Mesothelial cell of epicardium (in vitro differentiated cells): ENCODE measurements at places on chromosomes 16 and 17. TPM values are rescaled to one million over a fixed set of nuclear protein-coding genes. Genes with fewer than 3 reads are reported as not detected.
A peak's percentile ranks its signal among the peaks of the same experiment; 100 is the strongest.

DNA sequence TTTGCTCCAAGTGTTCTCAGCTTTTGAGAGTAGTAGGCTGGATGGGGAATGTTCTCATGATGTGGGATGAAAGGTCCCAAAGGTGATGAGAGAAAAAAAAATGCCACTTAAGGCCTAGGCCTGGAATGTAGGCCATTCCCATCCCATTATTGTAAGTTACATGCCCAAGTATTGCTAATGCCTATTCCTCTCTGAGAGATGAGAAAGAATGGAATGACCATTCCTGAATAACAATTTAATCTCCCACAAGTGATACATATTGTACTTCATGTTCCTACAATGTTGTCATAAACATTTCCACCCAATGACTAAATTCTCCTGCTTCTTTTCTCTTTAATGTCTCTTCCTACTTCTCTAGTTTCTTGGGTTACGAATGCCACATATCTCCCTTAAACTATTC, 102.8 kb upstream of the KCNJ16 start:
- no peak for DNase-seq
- H3K27ac ChIP-seq, result no peak overlapping the region
- H3K4me3 ChIP-seq, result no peak overlapping the region
- peaks cover 9% of the 10 kb centered on the region for H3K4me1 ChIP-seq
- H3K36me3 ChIP-seq, result peaks cover 5% of the 10 kb centered on the region

GRCh38 chr17:28317099-28317965, 1.7 kb upstream of the TMEM97 start:
- H3K4me3 ChIP-seq, result peak overlapping the region; percentile 80
- H3K27ac ChIP-seq, result no peak overlapping the region
- DNase-seq, result no peak
- peaks cover 49% of the 10 kb centered on the region for H3K4me1 ChIP-seq
- no peaks in the 10 kb centered on the region for H3K36me3 ChIP-seq

GRCh38 chr16:84274515-84274914, 20.2 kb upstream of the WFDC1 start:
- no peaks in the 10 kb centered on the region for H3K4me1 ChIP-seq
- no peak overlapping the region for H3K4me3 ChIP-seq
- no peaks in the 10 kb centered on the region for H3K36me3 ChIP-seq
- no peak overlapping the region for H3K27ac ChIP-seq

- no peaks in the 10 kb centered on the region for H3K4me1 ChIP-seq
- no peak overlapping the region for H3K4me3 ChIP-seq
- DNase-seq, result no peak
- H3K27ac ChIP-seq, result no peak overlapping the region
- peaks cover 75% of the 10 kb centered on the region for H3K27me3 ChIP-seq
- no peaks in the 10 kb centered on the region for H3K36me3 ChIP-seq
These were observed 64.6 kb upstream of the CRHR1 start for GRCh38 chr17:45719335-45720071.

DNA sequence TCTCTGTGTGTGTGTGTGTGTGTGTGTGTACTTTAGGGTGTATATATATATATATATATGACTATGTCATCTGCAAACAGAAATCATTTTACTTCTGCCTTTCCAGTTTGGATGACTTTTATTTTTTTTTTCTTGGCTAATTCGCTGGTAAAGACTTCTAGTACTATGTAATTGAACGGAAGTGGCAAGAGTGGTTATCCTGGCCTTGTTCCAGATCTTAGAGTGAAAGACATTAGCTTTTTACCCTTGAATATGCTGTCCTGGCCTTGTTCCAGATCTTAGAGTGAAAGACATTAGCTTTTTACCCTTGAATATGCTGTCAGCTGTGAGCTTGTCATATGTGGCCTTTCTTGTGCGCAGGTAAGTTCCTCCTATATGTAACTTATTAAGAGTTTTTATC, 72.7 kb upstream of the MYOCD start:
- H3K36me3 ChIP-seq, result no peaks in the 10 kb centered on the region
- H3K4me1 ChIP-seq, result peaks cover 12% of the 10 kb centered on the region
- H3K27ac ChIP-seq, result no peak overlapping the region
- DNase-seq, result no peak
- H3K27me3 ChIP-seq, result no peaks in the 10 kb centered on the region

- peak; percentile 66 for DNase-seq
- no peaks in the 10 kb centered on the region for H3K27me3 ChIP-seq
- peak overlapping the region; percentile 61 for H3K4me3 ChIP-seq
- H3K4me1 ChIP-seq, result peaks cover 16% of the 10 kb centered on the region
- peak overlapping the region; percentile 90 for H3K27ac ChIP-seq
These were observed 7.3 kb upstream of the TRPV2 start for GRCh38 chr17:16407911-16408588.

DNA sequence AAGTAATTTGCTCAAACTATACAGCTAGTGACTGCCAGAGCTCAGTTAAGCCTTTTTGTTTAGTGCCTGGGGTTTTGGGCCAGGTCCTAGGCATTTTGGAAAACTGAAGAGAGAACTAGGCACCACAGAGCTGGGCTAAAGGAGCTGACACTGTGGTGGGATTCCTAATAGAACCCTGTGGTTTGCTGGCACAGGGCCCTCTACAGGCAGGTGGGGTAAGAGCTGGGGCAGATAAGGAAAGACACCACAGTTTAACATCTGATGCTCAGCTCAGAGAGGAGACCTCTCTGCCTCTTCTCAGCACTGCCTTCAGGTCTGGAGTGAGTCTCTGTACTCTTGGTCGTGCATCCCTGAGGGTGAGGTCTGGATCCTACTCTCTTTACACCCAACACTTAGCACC, 121.2 kb downstream of the SNX11 start:
- H3K4me1 ChIP-seq, result peaks cover 12% of the 10 kb centered on the region
- no peak overlapping the region for H3K4me3 ChIP-seq
- no peaks in the 10 kb centered on the region for H3K27me3 ChIP-seq
- H3K36me3 ChIP-seq, result no peaks in the 10 kb centered on the region
- H3K27ac ChIP-seq, result no peak overlapping the region

GRCh38 chr17:42409523-42410318, 13.3 kb downstream of the CAVIN1 start:
- H3K27ac ChIP-seq, result peak overlapping the region; percentile 18
- no peaks in the 10 kb centered on the region for H3K27me3 ChIP-seq
- H3K4me1 ChIP-seq, result peaks cover 21% of the 10 kb centered on the region
- DNase-seq, result no peak
- H3K4me3 ChIP-seq, result no peak overlapping the region
- peaks cover 6% of the 10 kb centered on the region for H3K36me3 ChIP-seq

GRCh38 chr16:678858-679813, 1.1 kb upstream of the STUB1 start:
- H3K27me3 ChIP-seq, result peaks cover 10% of the 10 kb centered on the region
- H3K4me3 ChIP-seq, result peak overlapping the region; percentile 69
- peaks cover 19% of the 10 kb centered on the region for H3K4me1 ChIP-seq
- peaks cover 9% of the 10 kb centered on the region for H3K36me3 ChIP-seq

GRCh38 chr16:4200781-4201137, 41.1 kb downstream of the SRL start:
- H3K27me3 ChIP-seq, result no peaks in the 10 kb centered on the region
- DNase-seq, result no peak
- peaks cover 10% of the 10 kb centered on the region for H3K4me1 ChIP-seq
- H3K4me3 ChIP-seq, result no peak overlapping the region
- H3K36me3 ChIP-seq, result no peaks in the 10 kb centered on the region

DNA sequence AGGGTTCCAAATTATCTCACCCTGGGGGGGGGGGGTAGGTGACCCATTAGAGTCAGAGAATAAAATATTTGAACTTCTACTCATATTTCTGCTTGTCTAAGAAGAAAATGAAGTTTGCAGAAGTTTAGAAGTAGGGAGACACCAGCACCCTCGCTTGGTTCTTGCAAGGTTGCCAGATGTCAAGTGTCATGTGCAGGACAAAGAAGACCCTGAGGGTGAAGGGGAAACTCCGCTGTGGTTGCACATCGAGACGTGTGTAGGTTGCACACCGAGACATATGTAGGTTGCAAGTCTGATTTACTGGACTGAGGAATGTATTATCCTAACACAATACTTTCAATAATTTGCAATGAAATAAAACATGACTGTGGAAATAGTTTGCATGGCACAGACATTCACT, 42.4 kb upstream of the IRF8 start:
- H3K27me3 ChIP-seq, result peaks cover 14% of the 10 kb centered on the region
- no peak overlapping the region for H3K4me3 ChIP-seq
- DNase-seq, result no peak
- H3K27ac ChIP-seq, result no peak overlapping the region
- peaks cover 4% of the 10 kb centered on the region for H3K4me1 ChIP-seq

Gene HOXB7
- 18.6 to 20.3 TPM (median 19.5 TPM) in 3 replicates for total RNA-seq

Gene ZP2
- total RNA-seq, result not detected in 3 replicates

Gene MEIOC
- total RNA-seq, result 0.11 to 0.66 TPM (median 0.18 TPM) in 3 replicates

Gene KANSL1
- total RNA-seq, result 185 to 189 TPM (median 189 TPM) in 3 replicates
